SHP77 treated with DMSO at 0.1 percent for 48 hours (cell line): ENCODE measurements at places on chromosomes 16 and 17.

GRCh38 chr17:81459864-81460263, 52.7 kb downstream of the ACTG1 start:
- no peak for DNase-seq

GRCh38 chr16:58119509-58119845, 9.7 kb downstream of the CFAP20 start:
- DNase-seq: no peak

- DNase-seq: no peak
These were observed 79.5 kb downstream of the SLC6A2 start for GRCh38 chr16:55735120-55735781.

DNA sequence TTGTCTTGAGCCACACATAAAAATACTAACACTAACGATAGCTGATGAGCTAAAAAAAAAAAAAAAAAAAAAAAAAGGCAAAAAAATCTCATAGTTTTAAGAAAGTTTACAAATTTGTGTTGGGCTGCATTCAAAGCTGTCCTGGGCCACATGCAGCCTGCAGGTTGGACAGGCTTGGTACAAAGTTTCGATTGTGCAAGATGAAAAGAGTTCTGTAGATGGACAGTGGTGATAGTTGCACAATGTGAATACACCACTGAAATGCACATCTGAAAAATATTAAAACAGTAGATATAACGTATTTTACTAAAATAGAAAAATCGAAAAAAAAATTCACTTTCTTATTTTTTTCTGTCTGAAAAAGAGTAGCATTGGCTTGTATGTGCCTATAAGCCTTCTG, 42.9 kb downstream of the AMFR start:
- DNase-seq: no peak

DNA sequence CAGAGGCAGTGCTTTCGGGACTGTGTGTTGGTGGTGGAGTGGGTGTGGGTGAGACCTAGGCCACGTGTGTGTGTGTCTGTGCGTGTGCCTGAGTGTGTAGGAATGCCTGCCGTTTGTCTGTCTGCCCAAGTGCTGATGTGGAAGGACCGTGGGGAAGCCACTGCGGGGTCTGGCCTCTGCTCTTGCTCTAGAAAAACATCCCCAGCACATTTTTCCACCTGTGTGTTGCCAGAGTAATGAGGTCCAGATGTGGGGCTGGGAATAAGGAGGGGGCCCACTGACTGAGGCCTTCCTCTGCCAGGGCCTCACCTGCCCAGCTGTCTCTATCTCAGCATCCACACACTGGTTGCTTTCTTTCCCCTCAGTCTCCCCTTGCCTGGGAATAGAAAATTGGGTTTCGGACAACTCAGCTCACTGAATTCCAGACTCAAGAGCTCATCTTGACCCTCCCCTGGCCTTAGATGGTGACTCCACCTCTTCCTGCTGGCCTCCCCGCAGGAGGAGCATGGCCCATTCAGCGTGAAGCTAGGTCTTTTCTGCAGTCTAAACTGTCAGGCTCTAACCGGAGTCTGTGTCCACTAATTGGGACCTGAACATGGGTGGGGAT, 7.6 kb downstream of the SGCA start:
- no peak for DNase-seq

- DNase-seq: no peak
These were observed 11.5 kb upstream of the ATXN1L start for GRCh38 chr16:71834291-71834690.

- no peak for DNase-seq
These were observed 46.5 kb downstream of the CNOT1 start for GRCh38 chr16:58582971-58583765.

DNA sequence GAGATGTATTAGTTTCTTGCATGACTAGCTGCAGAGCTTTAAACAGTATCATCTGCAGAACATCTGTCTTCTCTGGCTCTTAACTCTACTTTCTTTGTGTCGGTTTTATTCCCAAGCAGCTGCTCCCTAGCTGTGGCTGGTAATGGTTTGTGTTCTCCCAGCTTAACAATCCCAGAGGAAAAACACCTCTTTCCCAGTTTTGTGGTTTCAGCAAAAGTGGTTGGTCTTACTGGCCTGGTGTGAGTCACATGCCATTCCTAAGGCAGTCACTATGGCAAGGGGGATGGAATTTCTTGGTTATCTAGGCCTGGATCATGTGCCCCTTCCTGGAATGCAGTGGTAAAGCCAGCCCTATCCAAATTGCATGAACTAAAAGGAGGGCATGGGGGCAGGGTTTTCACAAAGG, 27.5 kb downstream of the OMG start:
- DNase-seq: no peak

DNA sequence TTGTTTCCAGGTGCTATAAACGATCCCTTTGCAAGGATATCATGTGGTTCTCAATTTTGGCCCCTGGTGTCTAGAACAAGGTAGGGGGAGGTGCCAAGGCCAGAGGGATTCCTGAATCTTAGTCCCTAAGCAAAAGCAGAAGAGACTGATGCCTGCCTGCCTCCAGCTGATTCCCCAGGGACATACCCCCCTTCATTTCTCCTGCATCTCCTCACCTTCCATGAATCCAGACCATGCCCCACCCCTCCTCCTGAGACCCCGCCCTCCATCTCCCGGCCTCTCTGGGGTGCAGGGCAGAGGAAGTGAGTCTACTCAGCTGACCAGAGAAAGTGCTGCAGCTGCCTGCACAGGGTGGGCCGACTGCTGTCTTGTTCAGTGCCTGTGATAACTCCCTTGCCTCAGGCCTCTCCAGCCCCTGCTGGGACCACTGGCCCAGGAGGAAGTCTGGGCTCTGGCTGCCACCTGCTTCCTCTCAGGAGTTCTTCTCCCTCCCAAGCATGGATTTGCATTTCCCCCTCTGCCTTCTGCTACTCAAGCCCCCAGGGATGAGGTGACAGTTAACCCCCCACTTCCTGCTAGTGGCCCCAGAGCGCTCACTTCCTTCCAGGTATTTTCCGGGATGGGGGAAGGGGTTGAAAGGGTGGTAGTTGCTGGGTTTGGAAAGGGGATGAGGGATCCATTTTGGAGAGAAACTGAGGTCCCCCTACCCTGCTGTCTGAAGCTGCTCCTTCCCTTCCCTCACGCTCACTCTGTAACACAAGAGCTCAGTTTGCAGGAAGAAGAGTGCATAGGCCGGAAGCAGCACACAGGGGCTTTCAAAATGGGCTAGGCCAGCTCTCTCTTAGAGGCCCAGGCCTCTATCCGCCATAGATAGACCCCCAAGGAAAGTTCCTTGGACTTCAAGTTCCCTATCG, 10.5 kb upstream of the TSPOAP1 start:
- no peak for DNase-seq

DNA sequence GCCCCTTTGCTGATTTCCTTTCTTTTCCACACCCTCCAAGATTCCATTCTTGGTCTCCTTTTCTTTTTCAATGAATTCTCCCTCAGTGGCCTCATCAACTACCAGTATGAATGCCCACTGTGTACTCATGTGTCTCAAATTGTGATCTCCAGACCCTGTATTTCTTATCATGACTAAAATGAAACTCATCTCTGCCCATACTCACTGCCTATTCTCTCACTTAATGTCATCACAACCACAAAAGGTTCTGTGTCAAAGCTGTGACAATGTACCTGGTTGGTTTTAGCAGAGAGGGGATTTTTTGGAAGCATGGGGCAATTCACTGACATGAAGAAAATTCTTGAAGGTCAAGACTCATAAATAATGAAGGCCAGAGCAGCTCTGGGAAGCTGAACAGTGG, 11.5 kb upstream of the TBX4 start:
- DNase-seq: no peak

GRCh38 chr17:35175638-35176415, 18.4 kb downstream of the SLC35G3 start:
- DNase-seq: no peak

GRCh38 chr17:68771867-68772515, 170.8 kb upstream of the FAM20A start:
- DNase-seq: peak; percentile 10

GRCh38 chr17:41455236-41455635, 11.9 kb downstream of the KRT32 start:
- no peak for DNase-seq

DNA sequence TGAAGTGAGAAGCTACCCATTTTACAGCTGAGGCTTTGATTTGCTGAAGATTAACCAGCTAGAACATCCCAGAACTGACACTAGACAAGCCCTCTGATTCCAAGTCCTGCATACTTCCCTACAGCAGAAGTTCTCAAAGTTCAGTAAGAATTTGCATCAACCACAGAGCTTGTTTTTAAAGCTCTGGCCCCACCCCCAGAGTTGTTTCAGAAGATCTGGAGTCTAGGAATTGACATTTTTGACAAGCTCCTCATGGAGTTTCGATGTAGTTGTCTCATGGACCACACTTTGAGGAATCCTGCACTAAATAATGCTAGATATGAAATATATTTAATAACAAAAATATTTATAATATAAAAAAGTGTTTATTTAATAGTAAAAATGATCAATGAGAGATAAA, 120.3 kb upstream of the ADAMTS18 start:
- no peak for DNase-seq

DNA sequence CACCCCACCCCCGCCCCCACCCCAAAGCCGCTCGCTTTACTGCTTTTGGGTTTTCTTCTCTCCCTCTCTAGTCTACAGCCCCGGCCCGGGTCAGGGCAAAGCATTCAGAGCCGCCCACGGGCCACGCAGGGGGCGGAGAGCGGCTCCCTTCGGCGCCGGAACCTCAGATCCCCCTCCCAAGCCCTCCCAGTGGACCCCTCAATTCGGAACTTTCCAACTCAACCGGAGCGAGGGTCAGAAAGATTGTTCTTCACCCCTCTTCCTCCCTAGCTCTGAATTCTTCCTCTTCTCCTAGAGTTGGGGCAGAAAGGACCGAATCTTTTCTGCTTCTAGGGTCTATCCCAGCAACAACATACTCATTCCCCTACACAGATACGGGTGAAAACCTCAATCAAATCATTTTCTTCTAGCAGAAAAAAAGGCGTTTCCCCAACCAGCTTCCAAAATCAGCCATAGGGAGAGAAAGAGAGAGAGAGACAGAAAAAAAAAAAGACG, 1.0 kb downstream of the HOXB2 start:
- DNase-seq: no peak

- no peak for DNase-seq
These were observed 450.4 kb downstream of the MAF start for GRCh38 chr16:79150151-79150550.

GRCh38 chr16:56880176-56880575, 15.2 kb downstream of the SLC12A3 start:
- DNase-seq: no peak

GRCh38 chr17:11353601-11354000, 112.6 kb downstream of the SHISA6 start:
- DNase-seq: no peak

DNA sequence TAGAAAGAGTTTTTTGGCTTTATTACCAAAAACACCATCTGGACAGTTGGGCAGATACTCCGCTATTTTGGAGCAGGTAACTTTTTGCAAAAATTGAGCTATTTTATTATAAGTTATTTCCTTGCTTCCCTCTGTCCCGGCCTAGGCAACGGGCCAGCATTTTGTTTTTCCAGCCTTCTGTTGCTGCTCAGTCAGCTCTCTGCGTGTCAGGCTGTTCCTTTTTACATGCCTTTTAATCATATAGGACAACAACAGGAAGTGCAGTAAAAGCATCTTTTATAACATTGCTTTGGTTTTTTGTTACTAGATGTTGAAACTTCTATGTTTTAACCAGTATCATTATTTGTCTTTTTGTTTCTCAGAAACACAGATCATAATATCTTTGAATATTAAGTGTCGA, 30.4 kb downstream of the PPM1D start:
- DNase-seq: no peak

- no peak for DNase-seq
These were observed 3.8 kb downstream of the IL21R start for GRCh38 chr16:27405546-27406451.

DNA sequence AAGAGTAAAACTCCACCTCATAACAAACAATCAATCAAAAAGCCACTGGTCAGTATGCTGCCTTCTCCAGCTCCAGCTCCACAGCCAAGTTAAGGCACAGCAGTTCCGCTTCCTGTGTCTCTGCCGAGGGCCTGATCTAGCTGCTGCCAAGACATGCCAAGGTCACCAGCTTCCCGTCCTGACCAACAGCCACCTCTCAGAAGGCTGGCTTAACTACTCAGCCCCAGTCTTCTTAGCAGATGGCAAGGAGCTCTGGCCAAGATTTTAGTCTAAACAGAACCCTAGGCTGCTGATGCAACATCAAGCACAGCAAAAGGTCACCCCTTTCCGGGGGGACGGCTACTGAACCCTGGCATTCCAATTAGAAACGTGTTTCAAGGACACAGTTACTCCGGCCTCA, 17.7 kb upstream of the MNT start:
- DNase-seq: no peak

- no peak for DNase-seq
These were observed 352 bp upstream of the VMO1 start for GRCh38 chr17:4786516-4786915.

DNA sequence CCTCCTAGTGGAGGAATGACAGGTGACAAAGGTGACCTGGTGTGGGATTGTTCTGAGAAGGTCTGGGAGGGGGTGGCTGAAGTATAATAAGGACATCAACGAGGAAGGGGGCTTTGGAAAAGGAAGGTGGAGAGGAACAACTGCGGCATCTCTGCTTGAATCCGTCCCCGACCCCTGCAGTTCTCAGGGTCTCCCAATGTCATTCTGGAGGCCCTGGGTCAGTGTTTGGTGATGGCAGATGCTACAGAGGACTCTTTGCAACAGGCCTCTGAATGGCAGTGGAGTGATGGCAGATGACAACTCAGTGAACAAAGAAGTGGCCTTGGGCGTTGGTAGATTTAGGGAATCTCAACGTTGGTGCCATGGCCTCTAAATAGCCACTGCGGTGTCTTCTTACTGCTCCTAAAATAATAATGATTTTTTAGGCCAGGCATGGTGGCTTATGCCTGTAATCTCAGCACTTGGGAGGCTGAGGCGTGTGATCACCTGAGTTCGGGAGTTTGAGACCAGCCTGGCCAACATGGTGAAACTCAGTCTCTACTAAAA, 1.3 kb downstream of the ENGASE start:
- no peak for DNase-seq

DNA sequence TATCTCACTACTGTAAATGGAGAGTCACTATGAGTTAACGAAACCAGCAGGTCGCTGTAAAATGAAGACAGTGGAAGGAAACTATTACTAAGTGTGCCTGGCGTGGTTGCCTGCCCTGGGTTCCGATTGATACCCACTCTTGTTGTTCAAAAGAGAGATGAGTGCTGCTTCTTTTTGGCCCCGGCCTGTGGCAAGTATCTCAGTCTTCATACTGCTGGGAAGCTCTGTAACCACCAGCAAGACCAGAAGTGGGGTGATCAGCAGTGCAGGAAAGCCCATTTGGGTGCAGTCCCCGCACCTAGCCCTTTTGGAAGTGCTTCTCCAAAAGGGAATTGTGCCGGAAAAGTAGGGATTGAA, 104.5 kb downstream of the SNX29 start:
- DNase-seq: no peak
